Coronary artery (tissue), 2 donors: ENCODE measurements at places on chromosomes 7 and 10.

GRCh38 chr7:56048245-56048644, 3.0 kb downstream of the PSPH start:
- no peak for DNase-seq

DNA sequence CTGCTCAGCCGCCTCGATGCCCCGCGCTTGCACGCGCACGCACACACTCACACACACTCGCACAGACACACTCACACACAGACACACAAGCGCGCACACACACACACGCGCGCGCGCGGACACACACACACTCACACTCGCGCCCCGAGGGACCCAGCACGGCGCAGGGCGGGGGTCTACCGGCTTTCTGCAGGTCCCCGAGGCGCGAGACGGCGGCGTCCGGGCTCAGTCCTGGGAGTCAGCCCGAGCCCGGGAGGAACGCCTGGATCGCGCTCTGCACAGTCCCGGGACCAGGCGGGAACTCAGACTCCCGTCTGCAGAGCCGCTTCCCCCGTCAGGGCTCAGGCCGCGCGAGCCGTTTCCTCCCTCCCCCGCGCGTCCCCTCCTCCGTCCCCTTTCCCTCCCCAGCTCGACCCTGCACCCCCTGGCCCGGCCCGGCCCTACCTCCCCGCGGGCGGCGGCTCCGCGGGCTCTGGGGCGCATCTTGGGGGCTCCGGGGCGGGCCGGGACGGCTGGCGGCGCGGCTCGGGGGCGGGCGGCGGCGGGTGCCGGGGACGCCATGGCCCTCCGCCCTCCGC, 464 bp downstream of the DENND2A start:
- no peak for DNase-seq

- DNase-seq, result no peak
Observed at GRCh38 chr7:129635300-129636029, 23.9 kb downstream of the NRF1 start.

DNA sequence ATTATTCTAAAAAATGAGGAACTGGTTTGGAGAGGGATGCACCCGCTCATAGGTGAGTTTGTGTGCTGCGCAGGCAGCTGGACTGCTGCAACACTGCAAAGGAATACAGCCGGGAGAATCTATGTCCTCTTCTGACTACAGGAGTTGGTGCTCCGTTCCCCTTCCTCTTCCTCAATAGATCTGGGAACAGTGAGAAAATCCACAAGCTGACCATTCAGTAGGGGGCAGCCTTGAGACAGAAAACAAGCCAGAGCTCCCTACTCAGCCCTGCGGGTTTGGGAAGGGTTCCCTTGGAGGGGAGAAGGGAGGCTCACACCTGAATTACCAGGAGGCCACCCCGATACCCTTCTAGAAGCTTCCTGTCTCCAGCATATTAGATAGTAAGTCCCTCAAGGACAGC, 87.3 kb upstream of the FOXI2 start:
- no peak for DNase-seq

DNA sequence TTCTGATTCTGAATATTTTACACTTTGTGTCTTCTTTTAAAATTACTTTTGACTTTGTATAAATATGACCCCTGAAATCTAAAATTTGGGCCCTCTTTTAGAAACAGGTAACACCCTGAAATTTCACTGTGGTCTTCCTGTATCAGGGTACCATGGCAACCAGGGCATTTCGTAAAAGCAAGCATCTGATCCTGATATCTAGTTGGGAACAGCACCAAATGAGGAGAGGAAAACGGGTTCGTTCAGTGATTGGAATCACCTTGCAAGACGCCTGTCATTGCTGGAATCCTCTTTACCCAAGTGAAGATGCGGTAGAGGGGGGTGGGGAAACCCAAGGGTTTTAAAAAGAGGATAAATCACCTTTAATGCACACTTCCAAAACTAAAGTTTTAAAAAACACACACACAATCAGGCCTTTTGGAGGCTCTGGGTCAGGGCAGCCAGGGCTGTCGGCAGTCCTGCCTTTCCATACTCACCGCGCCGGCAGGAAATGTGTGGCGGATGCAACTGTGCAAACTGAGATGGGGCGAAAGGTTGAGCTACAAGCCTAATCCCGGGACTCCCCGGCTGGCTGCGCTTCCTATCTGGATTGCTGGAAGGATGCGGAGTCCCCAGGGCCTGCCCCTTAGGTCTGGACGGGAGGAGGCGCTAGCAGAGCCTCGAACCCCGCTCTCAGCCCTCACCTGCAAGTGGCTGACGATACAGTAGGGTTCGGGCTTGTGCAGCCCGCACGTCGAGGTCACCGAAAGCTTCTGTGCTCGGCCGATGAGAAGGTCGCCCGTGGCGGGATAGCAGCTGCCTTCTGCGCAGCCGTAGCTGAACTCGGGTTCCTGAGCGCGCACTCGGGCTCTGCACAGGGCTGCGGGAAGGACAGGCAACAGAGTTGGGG, 1.8 kb downstream of the LAMB1 start:
- no peak for DNase-seq

DNA sequence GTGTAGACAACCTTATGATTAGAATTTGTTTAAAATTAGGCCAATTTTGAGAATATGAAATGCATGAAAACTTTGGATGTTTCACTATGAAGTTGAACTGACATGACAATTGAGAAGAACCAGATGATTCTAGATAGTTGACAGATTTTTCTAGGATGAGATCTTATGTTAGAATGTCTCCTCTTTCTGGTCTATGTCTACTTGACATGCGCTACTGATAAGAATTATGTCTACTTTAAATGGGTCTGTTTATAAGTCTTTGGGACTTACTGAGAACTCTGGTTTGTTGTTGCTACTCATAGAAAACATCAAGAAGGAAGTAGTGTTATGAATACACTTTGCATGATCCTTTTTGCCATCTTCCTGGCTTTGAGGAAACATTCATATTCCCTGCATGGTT, 228.2 kb upstream of the CCDC6 start:
- no peak for DNase-seq

DNA sequence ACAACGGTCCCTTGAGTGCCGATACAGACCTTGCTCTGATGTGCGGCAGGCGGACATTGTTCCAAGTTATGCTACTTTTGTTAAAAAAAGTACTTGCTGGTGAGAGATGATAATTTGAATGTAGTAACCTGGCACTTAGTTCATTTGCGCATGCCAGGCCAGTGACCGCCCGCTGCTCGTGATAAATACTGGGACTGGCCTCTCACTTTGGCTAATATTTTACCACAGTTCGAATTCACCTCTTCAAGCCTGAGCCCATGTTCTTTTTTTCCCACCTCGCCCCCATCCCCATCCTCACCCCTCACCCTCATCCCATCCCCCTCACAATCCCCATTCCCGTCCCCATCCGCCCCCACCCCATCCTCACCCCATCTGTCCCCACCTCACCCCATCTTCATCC, 126.4 kb downstream of the DNAJB6 start:
- DNase-seq, result no peak

DNA sequence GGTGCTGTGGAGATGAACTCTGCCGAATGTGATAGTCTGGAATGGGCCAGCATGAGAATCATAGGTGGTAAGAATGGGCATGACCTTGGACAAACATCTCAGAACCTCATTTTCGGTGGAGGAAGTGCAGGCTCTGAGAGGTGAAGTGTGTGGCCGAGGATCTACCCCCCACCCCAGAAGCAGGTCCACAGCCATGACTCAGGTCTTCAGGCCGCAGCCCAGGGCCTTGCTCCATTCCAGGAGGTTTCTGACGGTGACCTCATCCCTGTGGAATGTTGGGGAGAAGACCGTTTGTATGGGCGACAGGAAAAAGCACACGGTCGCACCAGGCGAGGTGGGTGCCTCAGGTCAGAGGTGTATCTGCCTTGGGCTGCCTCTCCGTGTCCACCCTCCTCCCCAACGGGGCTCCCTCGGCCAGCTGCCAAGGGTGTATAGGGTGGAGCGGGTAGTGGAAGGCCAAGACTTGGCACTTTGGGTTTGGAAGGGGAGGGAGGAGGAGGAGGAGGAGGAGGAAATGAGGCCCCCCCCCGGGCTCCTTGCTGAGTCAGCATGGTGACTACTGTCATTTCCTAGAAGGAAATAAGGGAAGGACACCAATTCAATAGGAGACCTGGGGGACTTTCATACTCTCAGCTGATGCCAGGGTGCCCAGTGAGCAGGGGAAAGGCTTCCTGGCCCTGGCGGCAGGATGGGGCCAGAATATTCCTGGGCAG, 168.0 kb upstream of the RHEB start:
- DNase-seq, result peak; percentile 93

- DNase-seq, result no peak
Observed at GRCh38 chr10:62735464-62736167, 68.9 kb upstream of the ADO start.

- no peak for DNase-seq
Observed at GRCh38 chr7:90839316-90839715, 243.2 kb downstream of the CDK14 start.

GRCh38 chr7:54189330-54189729, 352.8 kb upstream of the VSTM2A start:
- DNase-seq, result no peak

- DNase-seq, result no peak
Observed at GRCh38 chr10:105973902-105974301, 1190.6 kb downstream of the SORCS1 start.

GRCh38 chr7:30445770-30446169, 32.8 kb downstream of the NOD1 start:
- DNase-seq, result no peak

DNA sequence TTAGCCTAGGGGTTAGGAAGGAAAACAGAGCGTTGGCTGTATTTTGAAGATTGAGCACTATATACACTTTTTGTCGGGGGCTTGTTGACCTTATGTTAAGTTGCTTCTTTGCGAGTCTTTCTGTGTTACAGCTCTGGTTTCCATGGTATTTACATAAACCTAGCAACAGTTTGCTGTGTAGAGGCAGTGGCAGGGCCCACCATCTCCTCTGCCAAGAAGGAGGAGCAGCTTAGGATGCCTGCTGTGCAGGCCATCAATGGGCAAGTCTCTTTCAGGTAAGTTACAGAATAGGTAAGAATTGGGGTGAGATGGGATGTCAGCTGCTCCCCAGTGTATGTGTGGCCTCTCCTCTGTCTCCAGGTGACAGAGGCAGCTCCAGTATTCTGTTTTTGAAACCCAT, 485.5 kb downstream of the LRMDA start:
- no peak for DNase-seq

DNA sequence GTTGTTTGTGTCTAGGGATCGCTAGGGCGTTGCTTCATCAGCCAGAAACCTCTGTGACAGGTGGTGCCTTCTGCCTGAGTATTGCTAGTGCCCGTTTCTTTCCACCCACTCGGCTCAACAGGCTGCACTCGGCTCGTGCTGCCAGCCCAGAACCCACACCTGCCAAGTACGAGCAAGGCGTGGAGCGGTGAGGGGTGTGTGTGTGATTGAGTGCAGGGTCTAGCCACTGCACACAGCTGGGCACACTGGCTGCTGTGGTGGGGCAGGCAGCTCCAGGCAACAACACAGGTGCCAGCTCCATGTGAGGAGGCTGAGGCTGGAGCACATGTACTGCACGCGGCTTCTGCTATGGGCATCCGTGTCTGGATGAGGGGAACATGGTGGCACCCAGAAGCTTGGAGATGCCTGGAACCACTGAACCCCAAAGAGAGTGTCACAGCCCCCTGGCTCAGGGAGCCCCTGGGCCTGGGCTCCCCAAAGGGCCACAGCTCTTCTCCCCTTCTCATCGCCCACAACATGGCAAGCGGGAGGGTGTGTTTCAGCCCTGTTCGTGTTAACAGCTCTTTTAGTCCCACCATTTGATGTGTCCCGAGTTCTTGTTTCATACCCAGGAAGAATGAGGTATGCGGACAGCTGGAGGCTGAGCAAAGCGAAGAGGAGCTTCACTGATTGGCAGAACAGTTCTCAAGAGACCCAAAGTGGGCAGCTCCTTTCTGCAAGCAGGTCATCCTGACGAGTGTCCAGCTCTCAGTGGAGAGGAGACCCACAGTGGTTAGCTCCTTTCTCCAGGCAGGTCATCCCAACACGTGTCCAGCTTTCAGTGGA, 78.1 kb downstream of the HDAC9 start:
- DNase-seq, result no peak

DNA sequence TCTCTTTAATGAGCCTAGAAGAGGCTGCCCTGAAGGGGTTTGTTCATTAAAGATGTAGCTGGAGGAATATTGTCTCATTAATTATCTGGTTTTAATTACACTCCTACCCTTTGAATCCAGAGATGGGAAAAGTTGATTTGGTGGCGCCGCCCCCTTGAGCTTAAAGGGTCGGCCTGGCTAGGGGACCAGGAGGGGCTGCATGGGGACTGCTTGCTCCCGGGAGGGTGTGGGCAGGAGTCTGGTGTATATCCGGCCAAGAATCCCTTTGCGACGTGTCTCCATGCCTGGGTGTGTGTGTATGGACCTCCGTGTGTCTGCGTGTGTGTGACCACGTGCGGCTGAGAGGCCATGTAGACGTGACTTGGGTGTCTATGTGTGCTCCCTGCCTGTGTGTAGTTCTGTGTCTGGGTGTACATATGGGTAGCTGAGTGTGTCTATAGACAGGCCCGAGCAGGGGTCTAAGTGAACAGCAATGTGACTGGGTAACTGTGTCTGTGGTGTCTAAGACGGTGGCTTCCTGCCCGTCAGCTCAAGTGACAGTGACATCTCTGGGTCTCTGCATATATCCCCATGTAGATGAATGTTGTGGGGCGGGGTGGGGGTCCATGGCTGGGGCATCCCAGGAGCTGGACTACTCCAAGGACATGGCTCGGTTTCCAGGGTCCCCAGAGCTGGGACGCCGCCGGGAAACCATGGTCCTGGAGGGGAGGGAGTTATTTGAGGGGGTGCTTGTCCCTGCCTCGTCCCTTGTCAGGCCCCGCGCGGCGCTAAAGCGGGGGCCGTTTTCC, 10.7 kb downstream of the LBX1 start:
- no peak for DNase-seq

DNA sequence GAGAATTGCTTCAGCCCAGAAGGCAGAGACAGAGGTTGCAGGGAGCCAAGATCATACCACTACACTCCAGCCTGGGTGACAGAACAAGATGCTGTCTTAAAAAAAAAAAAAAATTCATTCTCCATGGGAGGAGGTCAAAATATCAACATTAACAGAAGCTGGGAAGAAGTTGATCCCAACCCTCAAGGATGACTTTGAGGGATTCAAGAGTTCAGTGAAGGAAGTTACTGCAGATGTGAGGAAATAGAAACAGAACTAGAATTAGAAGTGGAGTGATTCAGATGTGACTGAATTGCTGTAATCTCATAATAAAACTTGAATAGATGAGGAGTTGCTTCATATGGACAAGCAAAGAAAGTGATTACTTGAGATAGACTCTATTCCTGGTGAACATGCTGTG, 19.7 kb upstream of the RPEL1 start:
- DNase-seq, result no peak

DNA sequence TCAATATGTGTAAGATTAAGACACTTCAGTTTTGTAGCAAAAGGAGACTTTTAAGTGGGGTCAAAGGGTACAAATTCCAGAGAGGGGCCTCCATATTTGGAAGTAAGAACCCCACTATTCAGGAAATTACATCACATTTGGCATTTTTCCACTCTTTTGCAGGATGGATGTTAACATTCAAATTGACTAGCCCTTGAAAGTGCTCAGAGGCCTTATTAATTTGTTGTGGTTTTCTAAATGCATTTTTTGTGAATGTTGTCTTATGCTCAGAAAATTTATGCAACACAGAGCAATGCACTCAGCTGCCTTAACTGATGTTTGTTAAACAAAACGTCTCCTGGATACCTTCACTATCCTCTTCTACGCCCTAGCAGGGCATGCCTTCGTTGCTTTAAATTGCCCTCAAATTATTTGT, 50.9 kb upstream of the PDLIM1 start:
- DNase-seq, result no peak
